ENCODE measurements at places on chromosomes 11 and 22. TPM values are rescaled to one million over a fixed set of nuclear protein-coding genes. Genes with fewer than 3 reads are reported as not detected.
A peak's percentile ranks its signal among the peaks of the same experiment; 100 is the strongest.

GRCh38 chr11:45021692-45022141, 71.0 kb upstream of the TP53I11 start:
- H3K27me3 ChIP-seq, result peaks cover 8% of the 10 kb centered on the region
- H3K4me1 ChIP-seq, result peaks cover 37% of the 10 kb centered on the region
- no peak overlapping the region for H3K27ac ChIP-seq
- H3K4me3 ChIP-seq, result no peak overlapping the region
- peaks cover 5% of the 10 kb centered on the region for H3K36me3 ChIP-seq
- DNase-seq, result no peak

GRCh38 chr11:1221848-1222311, 986 bp upstream of the MUC5B start:
- no peak overlapping the region for H3K4me3 ChIP-seq
- no peak for DNase-seq
- no peaks in the 10 kb centered on the region for H3K27me3 ChIP-seq
- H3K36me3 ChIP-seq, result no peaks in the 10 kb centered on the region
- no peak overlapping the region for H3K27ac ChIP-seq

DNA sequence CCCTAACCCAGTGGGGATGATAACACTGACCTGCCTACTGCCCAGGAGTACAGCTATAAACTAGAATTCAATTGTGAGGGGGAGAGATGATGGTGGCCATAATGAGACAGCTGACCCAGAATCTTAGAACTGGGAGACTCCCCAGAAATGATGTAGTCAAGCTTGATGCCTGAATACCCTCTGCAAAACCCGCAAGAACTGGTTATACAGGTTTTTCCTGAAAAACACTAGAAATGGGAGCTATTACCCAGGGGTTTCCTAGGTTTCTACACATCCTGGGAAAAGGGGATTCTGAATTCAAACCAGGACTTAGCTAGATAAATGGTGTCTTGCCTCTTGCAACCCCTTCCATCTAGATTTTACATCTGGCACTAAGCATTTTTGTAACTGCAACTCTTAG, 113.8 kb upstream of the NARS2 start:
- H3K27ac ChIP-seq, result no peak overlapping the region
- H3K4me3 ChIP-seq, result no peak overlapping the region
- H3K4me1 ChIP-seq, result peaks cover 3% of the 10 kb centered on the region

DNA sequence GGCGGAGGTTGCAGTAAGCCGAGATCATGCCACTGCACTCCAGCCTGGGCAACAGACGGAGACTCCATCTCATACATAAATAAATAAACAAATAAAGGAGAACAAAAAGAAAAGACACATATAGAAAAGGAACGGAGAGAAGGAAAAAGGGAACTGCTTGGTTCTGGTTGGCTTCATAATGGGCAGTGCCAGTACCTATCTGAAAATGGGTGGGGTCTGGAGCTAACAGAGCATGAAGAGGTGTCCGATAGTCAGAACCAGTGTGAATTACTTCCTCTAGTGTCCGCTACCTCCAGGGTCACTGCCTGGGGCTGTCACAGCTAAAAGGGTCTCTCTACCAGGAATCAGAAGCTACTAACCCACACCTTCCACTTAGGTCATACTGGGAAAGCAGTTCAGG, 27.2 kb upstream of the TTC28 start:
- no peak for DNase-seq
- no peaks in the 10 kb centered on the region for H3K27me3 ChIP-seq
- H3K4me1 ChIP-seq, result peaks cover 15% of the 10 kb centered on the region
- peaks cover 8% of the 10 kb centered on the region for H3K36me3 ChIP-seq
- no peak overlapping the region for H3K4me3 ChIP-seq

The MRPL49 gene
- total RNA-seq, result 40.2 TPM

DNA sequence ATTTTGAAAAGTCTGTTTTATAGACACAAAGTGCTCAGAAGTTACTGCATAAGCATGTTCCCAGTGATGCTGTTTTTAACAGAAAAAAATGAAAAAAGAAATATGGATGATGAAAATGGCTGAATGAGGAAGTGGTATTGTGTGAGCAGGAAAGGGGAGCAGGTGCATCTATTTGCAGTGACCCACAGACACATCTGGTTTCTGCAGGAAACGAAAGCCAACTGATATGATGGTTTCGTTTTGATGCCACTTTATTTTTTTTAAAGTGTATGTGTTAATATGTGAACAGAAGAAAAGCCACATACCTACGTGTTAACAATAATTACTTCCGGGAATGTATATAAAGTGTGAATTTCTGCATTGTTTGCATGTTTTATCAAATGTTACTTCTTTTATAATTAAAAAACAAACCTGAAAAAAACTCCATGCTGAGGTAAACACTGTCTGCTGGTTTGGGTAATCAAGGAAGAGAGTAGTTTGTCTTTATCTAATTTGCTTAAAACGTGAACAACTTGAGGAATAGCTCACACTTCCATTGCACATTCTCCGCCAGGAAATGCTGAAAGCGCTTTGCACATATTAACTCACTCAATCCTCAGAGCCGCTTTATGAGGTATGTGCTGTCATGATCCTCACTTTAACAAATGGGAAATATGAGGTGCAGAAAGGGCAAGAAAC, 1335.9 kb downstream of the TBC1D22A start:
- no peak overlapping the region for H3K27ac ChIP-seq
- DNase-seq, result no peak
- no peaks in the 10 kb centered on the region for H3K36me3 ChIP-seq
- H3K27me3 ChIP-seq, result peaks cover 11% of the 10 kb centered on the region
- H3K4me1 ChIP-seq, result peaks cover 2% of the 10 kb centered on the region
- no peak overlapping the region for H3K4me3 ChIP-seq

GRCh38 chr11:78878631-78879030, 304.0 kb upstream of the NARS2 start:
- no peak for DNase-seq
- peaks cover 13% of the 10 kb centered on the region for H3K36me3 ChIP-seq
- H3K4me1 ChIP-seq, result peaks cover 5% of the 10 kb centered on the region
- no peak overlapping the region for H3K4me3 ChIP-seq
- peaks cover 13% of the 10 kb centered on the region for H3K27me3 ChIP-seq
- H3K27ac ChIP-seq, result no peak overlapping the region

DNA sequence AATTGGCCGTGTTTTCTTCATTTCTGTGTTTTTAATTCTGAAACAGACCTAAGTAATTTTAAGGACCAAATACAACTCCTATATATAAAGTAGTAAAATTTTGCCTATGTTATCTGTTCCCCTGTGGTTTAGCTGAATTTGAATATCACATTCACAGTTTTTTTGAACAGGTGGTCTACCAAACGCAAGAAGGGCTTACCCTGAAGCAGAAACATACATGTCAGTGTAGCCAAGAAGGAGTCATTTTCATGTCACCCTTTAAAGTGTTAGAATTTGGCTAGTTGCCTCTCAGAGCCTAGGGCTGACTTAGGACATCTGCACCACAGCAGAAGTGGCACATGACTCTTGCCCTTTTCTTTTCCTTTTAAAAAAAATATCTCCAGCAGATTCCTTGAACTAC, 34.3 kb downstream of the MYBPC3 start:
- no peak for DNase-seq
- H3K27me3 ChIP-seq, result no peaks in the 10 kb centered on the region
- peaks cover 25% of the 10 kb centered on the region for H3K36me3 ChIP-seq
- no peak overlapping the region for H3K27ac ChIP-seq
- H3K4me1 ChIP-seq, result no peaks in the 10 kb centered on the region
- H3K4me3 ChIP-seq, result no peak overlapping the region

The SULT4A1 gene
- total RNA-seq, result 16.5 TPM

GRCh38 chr11:82045748-82046457, 687.8 kb downstream of the FAM181B start:
- H3K36me3 ChIP-seq, result no peaks in the 10 kb centered on the region
- H3K4me1 ChIP-seq, result peaks cover 4% of the 10 kb centered on the region
- DNase-seq, result no peak
- H3K27me3 ChIP-seq, result peaks cover 2% of the 10 kb centered on the region
- H3K27ac ChIP-seq, result no peak overlapping the region

GRCh38 chr11:83278351-83278750, 7.8 kb downstream of the CCDC90B start:
- peaks cover 13% of the 10 kb centered on the region for H3K4me1 ChIP-seq
- H3K4me3 ChIP-seq, result no peak overlapping the region
- peaks cover 7% of the 10 kb centered on the region for H3K36me3 ChIP-seq
- no peak for DNase-seq
- H3K27me3 ChIP-seq, result no peaks in the 10 kb centered on the region

The FOSL1 gene
- total RNA-seq, result 1.3 TPM

- no peak for DNase-seq
- peaks cover 14% of the 10 kb centered on the region for H3K27me3 ChIP-seq
- peaks cover 16% of the 10 kb centered on the region for H3K36me3 ChIP-seq
Observed at GRCh38 chr11:72779495-72780128, 14.2 kb downstream of the STARD10 start.

- peaks cover 8% of the 10 kb centered on the region for H3K4me1 ChIP-seq
- no peak overlapping the region for H3K4me3 ChIP-seq
- no peak for DNase-seq
- H3K36me3 ChIP-seq, result peaks cover 5% of the 10 kb centered on the region
- no peak overlapping the region for H3K27ac ChIP-seq
Observed at GRCh38 chr11:46421257-46421880, 29.8 kb upstream of the CHRM4 start.

DNA sequence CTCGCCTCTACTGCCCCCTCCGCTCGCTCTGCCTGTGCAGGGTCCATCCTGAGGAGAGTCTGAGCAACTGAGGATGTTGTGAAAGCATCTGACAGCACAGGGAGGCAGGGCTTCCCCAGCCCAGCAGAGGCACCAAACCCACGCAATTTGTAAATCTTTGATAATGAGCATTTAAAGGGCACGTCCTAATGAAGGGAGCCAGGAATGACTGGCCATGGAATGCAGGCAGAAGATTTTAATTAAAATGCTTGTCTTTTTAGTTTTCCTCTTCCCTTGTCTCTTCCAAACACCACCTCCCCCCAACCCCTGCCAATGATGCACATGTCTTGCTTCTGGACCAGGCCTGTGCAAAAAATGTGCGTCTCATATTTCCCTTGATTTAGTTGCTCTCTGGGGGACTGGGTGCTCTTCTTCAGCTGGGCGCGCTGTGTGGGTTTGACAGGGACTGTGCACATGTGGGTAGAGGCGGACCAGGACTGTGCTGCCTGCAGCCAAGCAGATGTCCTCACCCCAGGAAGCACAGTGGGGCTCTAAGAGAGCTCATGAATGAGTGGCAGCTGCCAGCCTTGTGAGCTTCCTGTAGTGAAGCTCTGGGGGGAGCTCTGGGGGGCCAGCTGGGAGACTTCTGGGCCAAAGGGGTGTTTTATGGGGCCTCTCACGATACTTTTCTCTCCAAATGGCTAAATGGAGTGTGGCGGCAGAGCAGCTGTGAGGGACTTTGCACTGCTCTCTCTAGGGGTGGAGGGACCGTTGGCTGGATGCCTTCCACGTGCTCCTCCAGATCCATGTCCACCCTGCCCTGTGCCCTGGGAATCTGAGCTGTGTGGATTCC, 273.5 kb downstream of the ST3GAL4 start:
- H3K27ac ChIP-seq, result no peak overlapping the region
- no peak for DNase-seq
- peaks cover 17% of the 10 kb centered on the region for H3K4me1 ChIP-seq
- no peaks in the 10 kb centered on the region for H3K36me3 ChIP-seq
- no peak overlapping the region for H3K4me3 ChIP-seq
- peaks cover 1% of the 10 kb centered on the region for H3K27me3 ChIP-seq

The LARGE2 gene
- total RNA-seq, result 0.95 TPM

The SLC7A4 gene
- not detected for total RNA-seq

The EFCAB6 gene
- 0.69 TPM for total RNA-seq

GRCh38 chr11:9210224-9210921, 54.8 kb downstream of the DENND5A start:
- no peaks in the 10 kb centered on the region for H3K36me3 ChIP-seq
- H3K4me1 ChIP-seq, result peaks cover 8% of the 10 kb centered on the region
- peaks cover 4% of the 10 kb centered on the region for H3K27me3 ChIP-seq
- H3K4me3 ChIP-seq, result no peak overlapping the region
- DNase-seq, result no peak

The ANKK1 gene
- total RNA-seq, result 0.18 TPM

DNA sequence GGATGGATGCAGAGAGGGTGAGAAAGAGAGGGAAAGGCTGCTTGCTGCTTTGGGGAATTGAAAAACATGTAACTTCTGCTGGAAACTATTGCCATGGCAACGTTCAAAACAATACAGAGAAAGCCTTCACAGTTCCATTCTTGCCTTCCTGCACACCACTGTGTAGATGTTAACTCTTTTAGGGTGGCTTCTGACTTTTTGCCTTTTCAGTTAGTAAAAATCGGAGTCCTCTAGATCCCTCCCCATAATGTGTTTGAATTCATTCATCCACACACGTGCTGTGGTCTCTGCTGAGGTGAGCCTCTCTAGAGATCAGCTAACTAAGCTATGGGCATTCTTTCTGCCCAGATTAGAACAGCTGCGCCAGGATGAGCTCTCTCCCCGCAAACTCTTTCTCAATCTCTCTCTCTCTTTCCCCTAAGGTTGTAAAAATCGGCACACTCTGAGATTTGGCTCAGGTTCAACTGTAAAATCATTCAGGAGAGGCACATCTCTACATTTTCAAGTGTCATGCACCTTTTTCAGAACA, 1178.3 kb downstream of the LRRC4C start:
- H3K27ac ChIP-seq, result peak overlapping the region; percentile 79
- H3K27me3 ChIP-seq, result peaks cover 4% of the 10 kb centered on the region
- no peak for DNase-seq
- peaks cover 9% of the 10 kb centered on the region for H3K4me1 ChIP-seq
- no peak overlapping the region for H3K4me3 ChIP-seq

DNA sequence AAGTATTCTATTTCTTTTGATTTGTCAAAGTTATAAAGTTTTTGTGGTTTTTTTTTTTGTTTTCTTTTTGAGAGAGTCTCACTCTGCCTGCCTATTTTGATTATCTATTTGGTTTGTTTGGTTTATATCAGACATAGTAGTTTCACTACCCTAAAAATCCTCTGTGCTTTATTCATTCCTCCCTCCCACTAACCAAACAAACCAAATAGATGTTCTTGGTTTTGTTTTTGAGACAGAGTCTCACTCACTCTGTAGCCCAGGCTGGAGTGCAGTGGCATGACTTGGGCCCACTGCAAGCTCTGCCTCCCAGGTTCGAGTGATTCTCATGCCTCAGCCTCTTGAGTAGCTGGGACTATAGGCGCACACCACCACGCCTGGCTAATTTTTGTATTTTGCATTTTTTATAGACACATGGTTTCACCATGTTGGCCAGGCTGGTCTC, 67.9 kb downstream of the ENTHD1 start:
- H3K4me1 ChIP-seq, result peaks cover 3% of the 10 kb centered on the region
- H3K36me3 ChIP-seq, result no peaks in the 10 kb centered on the region
- no peak overlapping the region for H3K4me3 ChIP-seq
- no peak overlapping the region for H3K27ac ChIP-seq

GRCh38 chr11:2668876-2669275, 30.9 kb downstream of the KCNQ1OT1 start:
- DNase-seq, result no peak
- peaks cover 4% of the 10 kb centered on the region for H3K27me3 ChIP-seq
- H3K27ac ChIP-seq, result no peak overlapping the region
- H3K4me1 ChIP-seq, result no peaks in the 10 kb centered on the region
- no peak overlapping the region for H3K4me3 ChIP-seq

DNA sequence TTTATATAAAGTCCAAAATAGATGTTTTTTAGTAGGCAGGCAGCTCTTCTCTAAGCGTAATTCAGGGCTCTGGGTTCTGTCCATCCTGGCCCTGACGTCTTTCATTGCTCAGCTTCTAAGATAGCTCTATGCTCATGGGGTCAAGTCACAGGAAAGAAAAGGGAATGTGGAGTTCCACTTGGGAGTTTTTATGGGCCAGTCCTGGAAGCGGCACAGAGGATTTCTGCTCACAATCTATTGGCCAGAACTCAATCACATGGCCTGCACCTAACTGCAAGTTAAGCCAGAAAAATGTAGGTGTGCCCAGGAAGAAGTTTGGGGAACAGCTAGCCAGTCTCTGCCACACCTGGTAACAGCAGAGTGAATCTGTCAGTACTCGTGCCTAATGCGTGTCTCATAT, 7.4 kb upstream of the ZBTB16 start:
- H3K27ac ChIP-seq, result no peak overlapping the region
- no peak for DNase-seq
- H3K27me3 ChIP-seq, result peaks cover 3% of the 10 kb centered on the region
- H3K4me1 ChIP-seq, result peaks cover 12% of the 10 kb centered on the region
- no peaks in the 10 kb centered on the region for H3K36me3 ChIP-seq
- no peak overlapping the region for H3K4me3 ChIP-seq

Measured in endothelial cell (in vitro differentiated cells).